ENCODE measurements at places on chromosomes 16 and 17.

DNA sequence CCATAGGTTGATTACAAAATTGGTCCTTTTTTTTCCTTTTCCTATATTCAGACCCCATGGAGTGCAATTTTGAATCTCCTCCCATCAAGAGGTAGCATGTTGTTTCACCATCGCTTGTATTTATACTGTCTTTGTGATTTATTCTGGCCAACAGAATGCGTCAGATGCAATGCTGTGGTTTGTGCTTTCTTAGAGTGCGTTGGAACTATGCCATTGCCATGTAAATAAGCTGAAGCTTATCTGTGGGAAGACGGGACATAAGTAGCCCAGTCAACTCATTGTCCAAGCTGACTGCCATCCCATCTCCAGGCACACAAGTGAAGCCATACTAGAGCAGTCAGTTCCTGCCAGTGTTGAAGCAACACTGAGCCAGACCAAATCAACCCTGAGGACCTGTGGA lies 1339.3 kb upstream of the GOT2 start:
- DNase-seq, result no peak

- DNase-seq, result no peak
Measured at GRCh38 chr16:85379041-85380001, 233.8 kb upstream of the GSE1 start.

DNA sequence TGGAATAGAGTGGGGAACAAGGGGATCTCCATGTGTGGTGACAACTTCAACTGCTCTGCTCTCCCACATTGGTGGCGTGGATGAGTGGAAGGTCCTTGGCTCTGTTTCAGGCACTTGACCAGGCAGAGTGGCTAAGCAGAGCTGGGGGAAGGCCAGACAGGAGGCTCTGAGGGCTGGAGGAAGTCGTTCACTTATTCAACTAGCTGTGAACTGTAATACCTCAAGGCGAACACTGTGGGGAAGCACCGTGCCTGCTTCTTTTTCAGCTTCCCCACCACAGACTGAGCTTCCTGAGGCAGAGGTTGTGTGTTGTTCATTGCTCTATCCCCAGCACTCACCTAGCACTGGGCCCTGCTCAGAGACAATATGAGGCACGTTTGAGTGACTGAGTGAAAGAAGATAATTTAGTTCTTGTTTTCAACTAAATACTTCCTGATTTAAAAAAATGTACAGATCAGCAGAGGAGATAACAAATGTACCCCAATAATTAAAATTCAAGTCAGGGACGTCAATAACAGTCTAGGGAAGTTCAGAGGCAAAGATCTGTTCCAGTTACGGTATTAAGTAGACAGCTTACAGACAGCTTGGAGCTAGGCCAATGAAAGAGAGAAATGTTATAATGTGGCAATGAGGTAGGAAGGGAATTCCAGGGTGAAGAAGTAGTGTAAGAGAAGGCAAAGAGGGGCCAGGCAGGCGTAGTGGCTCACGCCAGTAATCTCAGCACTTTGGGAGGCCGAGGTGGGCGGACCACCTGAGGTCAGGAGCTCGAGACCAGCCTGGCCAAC lies 34.7 kb downstream of the MYO18A start:
- DNase-seq, result peak; percentile 83

DNA sequence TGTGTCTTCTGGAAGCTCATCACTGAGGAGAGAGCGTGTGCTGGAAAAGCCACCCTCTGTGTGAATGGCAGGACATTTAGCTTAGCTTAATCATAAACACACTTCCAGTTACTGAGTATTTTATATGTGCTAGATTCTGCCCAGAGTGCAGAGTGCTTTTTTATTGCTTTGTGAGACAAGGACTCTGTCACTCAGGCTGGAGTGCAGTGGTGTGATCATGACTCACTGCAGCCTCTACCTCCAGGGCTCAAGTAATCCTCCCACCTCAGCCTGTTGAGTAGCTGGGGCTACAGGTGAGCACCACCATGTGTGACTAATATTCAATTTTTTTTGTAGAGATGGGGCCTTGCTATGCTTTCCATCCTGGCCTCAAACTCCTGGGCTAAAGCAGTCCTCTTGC lies 61.4 kb upstream of the IRX3 start:
- no peak for DNase-seq

- DNase-seq, result peak; percentile 48
Measured at GRCh38 chr17:77836557-77837041, 121.9 kb upstream of the TNRC6C start.

GRCh38 chr16:88144028-88144511 lies 192.8 kb downstream of the BANP start:
- no peak for DNase-seq

DNA sequence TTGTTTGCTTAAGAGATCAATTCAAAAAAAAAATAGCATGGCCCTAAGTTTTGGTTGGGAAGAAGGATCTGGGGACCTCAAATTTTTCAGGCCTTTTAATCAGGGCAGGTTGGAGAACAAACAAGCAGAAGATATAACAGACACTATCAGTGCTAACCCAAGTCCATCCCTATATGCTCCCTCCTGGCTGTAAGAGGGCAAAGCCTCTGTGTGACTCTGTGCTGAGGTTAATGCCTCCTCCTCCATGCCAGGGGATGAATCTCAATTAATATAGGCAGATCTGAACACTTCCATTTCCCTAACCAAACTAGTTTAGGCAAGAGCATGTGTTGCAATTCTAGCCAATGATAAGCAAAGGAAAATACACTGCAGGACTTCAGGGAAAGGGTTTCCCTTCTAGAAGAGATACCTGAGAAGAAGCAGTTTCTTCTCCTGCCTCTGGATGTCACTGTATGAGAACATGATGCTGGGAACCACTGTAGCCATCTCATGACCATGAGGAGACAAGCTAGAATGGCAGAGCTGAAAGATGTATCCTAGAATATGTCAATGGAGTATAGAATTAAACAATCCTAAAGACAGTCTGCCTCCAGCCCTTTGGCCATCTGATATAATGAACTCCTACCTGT lies 76.0 kb downstream of the CHD9NB start:
- no peak for DNase-seq

- peak; percentile 86 for DNase-seq
Measured at GRCh38 chr17:31321481-31321880, at the start of gene EVI2A. Gene EVI2A, minus strand, starts transcription at chr17:31321622. Its CDS starts 2,609 bp downstream, at chr17:31319013.

- no peak for DNase-seq
Measured at GRCh38 chr17:36204724-36205500, 6.0 kb upstream of the CCL4L2 start.

- no peak for DNase-seq
Measured at GRCh38 chr17:1313270-1314005, 34.0 kb downstream of the TRARG1 start.

DNA sequence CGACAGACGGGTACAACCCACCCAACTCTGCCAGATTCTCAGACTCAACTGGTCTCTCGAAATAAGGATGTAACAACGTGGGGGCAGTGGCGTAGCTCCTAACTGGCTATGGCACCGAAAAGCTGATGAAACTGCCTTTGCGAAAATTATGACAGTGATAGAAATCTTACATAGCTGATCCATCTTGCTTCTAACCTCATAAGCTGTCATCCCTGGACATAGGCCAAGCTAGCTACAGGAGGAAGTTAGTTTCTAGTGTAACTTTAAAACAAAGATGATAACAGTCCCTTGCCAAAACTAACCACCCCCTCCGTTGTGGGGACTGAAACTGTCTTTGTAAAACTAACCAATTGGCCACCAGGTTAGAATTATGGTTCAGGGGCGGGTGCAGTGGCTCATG lies 220.1 kb downstream of the SLC39A11 start:
- DNase-seq, result no peak

GRCh38 chr17:37430051-37430627 lies 23.5 kb downstream of the TADA2A start:
- DNase-seq, result no peak

DNA sequence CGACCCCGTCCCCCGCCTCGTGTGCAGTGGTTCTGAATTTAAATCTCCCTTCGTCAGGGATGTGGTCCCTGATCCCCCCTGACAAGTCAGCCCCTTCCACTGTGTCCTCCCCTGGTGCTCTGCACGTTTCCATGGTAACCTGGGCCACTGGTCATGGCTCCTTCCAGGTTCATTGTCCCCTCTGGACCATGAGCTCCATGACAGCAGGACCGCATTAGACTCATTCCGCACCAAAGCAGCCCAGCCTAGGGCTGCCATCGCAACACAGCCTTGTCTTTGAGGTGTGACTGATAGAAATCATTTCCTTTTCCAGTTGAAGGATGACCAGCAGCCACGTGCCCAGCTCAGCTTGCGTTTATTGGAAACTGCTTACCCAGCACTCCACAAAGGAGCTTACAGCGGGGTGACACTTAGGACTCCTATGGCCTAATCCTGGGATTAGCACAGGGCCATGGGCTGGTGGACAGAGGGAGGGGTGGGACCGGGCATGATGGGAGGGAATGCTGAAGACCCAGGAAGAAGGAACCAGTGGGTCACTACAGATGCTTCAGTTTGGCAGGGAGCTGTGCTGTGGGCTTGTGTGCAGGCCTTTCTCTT lies 7.6 kb downstream of the RCVRN start:
- DNase-seq, result no peak

DNA sequence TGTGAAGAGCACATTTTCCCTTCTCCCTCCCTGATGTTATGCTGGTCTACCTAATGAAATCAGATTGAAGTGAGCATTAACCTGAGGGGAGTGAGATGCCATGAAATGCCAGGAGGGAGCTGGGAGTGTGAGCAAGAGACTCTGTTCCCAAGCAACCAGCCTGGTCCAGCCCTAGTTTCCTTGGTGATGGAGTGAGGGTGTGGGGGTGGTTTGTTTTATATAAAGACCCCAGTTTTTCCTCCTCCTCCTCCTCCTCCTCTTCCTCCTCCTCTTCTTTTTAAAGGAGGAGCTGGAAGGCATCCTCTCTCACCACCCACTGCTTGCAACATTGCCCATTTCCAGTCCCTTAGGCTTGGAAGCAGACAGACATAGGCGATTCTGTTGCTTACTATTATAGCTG lies 97.1 kb downstream of the DNAH3 start:
- no peak for DNase-seq

GRCh38 chr17:49576088-49576916 lies 631 bp downstream of the NXPH3 start:
- DNase-seq, result no peak

- no peak for DNase-seq
Measured at GRCh38 chr16:24748242-24748641, 18.8 kb downstream of the TNRC6A start.

GRCh38 chr16:777826-778225 lies 10.4 kb downstream of the RPUSD1 start:
- no peak for DNase-seq

GRCh38 chr17:82674656-82675475 lies 23.6 kb downstream of the RAB40B start:
- no peak for DNase-seq

- no peak for DNase-seq
Measured at GRCh38 chr17:83189044-83190003, 109.9 kb downstream of the METRNL start.

- no peak for DNase-seq
Measured at GRCh38 chr16:67563708-67564468, 1.6 kb downstream of the CTCF start.

DNA sequence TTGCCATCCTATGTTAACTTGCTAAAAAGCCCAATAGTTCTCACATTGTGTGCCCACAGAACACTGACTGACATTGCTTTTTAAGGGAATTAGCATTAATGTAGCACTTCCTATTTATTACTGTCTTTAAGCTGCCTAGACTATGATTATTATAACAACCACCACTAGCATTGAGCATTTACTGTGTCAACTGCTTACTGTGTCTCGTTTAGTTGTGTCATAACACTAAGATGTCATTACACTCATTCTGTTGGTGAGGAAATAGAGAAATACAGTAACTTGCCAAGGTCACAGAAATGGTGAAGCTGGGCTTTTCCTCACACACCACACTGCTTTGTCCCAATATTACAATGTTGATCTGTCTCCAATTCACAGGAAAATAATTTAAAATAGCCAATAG lies 30.2 kb downstream of the TRIM25 start:
- DNase-seq, result no peak

DNA sequence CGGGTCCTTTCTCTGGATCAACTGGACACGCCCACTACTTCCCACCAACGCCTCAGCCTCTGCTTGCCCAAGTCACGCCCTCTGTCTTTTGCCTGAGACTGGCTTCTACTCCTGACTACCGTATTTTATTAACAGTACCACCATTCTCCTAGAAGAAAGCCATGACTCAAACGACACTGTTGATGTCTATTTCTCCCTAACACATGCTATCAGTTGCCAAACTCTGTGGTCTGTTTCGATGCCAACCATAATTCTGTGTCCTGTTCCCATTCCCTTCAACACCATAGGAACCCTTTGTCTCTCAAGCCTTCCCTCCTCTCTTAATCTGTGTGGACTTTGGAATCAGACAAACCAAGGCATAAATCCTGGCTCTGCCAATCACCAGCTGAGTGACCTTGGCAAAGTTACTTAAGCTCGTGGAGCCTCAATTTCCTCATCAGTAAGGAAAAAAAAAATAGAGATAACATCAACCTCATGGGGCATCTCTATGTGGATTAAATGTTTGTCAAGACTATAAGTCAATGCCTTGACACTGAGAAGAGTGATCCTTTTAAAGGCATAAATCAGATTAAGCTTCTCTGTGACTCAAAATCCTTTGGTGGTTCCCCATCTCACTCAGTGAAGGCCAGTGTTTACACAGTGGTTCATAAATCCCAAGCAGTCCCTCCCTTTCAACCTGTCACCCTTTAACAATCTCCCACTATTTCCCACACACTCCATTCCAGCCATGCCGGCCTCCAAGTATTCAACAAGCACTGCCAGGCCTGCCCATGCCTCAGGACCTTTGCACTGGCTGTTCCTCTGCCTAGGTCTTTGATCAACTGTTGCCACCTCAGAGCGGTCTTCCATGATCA lies 45.6 kb downstream of the ERN1 start:
- DNase-seq, result no peak

DNA sequence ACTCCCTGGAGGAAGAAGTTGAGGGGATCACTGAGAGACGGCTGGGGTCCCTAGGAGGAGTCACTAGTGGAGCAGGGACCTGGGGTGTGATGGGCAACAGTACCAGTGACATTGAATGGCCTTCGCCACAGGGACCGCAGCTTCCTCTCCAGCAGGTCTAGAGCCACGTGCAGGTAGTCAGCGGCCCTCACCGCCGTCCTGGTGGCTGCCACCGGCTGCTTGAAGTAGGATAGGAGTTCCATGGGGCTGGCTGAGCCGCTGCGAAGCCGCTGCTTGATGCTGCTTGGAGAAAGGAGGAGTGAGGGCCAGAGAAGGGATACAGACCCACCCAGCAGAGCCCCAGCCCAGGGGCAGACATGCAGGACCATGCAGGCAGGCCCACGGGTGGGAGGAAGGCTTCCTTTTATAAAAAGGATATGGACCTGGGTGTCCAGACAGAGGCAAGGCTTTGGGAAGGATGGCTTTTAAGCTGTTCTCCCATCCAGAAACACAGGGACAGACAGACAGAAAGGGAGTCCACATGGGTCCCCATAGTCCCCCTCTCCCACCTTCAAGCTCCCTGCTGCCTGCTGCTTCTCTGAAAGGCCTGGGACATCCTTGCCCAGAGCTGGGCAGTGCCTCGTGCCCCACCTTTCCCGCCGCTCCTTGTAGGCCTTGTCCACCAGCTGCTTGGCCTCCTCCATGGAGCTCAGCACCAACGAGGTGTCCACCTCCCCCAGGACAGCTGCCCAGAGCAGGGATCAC lies 827 bp downstream of the MPO start:
- DNase-seq, result no peak
